ENCODE measurements at places on chromosomes 16 and 17.

- no peak for DNase-seq
These were observed 279.9 kb upstream of the DYNLRB2 start for GRCh38 chr16:80260906-80261311.

DNA sequence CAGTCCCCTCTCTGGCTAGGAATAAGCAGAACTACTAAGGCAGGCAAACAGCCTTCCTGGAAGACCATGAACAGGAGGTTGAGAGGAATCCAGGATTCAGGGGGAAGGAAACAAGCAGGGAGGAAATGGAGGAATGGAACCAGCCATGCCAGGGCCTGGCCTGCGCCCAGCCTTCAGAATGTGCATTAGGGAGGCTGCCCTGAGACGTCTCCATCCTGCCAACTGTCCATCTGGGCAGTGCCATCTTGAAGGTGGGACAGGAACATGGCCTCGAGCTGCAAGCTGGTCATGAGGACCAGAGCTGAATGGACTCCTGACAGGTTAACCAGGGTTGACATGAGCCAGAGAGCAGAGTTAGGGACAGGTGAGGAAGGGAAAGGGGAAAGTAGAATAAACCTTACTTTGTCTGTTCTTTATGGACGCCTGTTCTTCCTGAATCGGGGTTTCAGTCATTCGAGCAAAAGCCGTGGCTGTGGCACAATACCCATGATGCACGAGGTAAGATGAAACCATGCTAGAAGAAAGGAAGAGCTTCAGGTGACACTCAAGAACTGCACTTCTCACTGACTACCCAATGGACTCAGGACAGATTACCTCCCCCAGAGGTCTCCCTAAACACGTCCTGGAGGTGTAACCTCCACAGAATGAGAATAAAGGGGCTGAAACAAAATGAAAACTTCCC is 12.1 kb upstream of the GFOD2 start:
- DNase-seq, result no peak

DNA sequence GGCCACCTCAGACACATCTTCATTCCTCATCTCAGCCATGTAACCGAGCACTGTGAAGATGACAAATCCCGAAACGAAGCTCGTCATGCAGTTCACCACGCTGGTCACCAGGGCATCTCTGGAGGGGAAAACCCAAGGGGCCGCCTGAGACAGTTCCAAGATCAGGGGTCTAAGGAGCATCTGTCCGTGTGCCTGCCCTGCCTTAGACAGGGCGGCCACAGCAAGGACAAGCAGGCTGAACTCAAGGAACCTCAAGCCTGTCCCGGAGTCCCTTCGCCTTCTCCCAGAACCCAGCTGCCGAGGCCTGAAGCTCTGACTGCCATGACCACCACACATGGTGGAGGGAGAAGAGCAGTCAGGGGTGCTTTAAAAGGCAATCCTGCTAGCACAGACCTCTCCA is 22.7 kb downstream of the SLC6A4 start:
- DNase-seq, result peak; percentile 77

DNA sequence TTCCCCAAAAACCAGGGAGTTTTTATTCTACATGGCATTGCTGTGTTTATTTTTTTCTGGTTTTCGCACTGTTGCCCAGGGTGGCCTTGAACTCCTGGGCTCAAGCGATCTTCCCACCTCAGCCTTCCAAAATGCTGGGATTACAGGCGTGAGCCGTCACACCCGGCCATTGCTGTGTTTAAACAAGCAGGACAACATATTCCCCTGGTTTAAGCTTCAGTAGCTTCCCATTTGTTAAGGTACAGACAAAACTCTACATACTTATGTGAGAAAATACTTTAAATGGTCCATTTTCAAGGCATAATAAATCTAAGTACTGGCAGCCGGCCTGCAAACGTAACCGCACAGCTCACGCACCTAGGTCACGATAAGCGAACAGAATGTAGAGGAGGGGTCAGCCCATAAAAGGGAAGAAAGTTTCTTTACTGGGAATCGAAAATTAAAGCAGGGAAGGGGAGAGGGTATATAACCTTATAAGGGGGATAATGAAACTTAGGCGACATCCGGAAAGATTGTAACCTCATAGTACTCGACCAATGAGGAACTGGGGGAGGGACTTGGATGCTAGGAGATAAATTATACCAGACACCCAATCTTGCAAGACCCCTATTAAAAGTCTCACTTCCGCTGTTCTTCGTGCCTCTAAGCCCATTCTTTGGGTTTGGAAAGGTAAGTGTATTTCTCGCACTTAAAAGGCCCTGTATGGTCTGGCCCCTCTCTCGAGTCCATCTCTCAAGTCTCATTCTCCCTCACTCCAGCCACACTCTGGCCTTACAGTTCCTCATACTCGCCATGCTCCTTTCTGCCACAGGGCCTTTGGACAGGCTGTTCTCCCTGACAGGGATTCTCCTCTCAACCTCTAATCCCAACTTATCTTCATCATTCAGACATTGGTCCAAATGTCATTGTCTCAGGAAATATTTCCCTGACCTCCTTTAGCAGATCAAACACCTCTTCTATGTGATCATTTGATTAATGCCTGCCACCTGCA is 59.2 kb downstream of the TEX14 start:
- DNase-seq, result no peak

GRCh38 chr17:58587713-58588117 is 73.3 kb upstream of the MTMR4 start:
- peak; percentile 66 for DNase-seq

DNA sequence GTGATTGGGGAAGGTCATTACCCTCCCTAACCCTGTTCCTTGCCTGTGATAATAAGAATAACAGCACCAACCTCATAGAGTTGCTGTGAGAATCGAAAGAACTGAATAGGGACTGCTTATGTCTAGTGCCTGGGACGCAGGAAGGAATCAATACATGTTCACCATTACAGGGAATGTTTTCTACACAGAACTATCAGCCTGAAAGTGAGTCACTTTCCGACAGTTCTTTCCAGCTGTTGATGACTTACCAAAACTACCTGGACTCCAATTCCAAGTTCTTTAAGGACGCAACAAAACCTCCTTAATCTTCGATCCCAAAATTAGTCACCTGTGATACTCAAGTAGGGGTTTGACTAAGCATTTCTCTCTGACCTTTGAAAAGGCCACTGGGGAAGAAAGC is 29.4 kb downstream of the ZNF423 start:
- no peak for DNase-seq

GRCh38 chr16:75304521-75305363 is 53.3 kb upstream of the BCAR1 start:
- no peak for DNase-seq

DNA sequence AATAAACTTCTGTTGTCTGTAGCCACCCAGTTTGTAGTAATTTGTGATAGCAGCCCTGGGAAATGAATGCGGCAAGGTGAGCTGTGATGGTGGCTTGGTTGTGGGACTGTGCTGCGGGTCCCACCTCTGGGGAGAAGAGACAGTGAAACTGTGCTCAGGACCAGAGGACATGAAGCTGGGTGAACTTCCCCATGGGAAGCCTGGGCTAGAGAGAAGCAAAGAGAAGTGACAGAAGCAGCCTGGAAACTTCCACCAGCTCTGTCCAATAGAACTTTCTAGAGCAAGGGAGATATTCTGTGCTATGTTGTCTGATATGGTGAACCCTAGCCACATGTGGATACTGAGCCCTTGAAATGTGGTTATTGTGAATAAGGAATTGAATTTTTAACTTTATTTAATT is 51.5 kb upstream of the EMP2 start:
- DNase-seq, result no peak

DNA sequence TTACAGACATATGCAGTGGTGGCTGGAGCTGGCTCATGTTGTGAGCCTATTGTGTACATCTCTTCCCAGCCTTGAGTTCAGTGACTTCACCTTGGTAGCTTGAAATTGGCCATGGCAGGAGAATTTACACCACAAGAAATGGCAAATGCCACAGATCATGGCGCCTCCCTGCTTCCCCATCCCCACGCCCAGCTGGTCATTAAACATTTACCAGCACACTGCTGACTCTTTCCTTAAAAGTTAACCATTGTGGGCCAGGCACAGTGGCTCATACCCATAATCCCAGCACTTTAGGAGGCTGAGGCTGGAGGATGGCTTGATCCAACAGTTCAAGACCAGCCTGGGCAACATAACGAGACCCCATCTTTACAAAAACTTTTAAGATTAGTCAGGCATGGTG is 22.6 kb upstream of the ITGB4 start:
- no peak for DNase-seq

DNA sequence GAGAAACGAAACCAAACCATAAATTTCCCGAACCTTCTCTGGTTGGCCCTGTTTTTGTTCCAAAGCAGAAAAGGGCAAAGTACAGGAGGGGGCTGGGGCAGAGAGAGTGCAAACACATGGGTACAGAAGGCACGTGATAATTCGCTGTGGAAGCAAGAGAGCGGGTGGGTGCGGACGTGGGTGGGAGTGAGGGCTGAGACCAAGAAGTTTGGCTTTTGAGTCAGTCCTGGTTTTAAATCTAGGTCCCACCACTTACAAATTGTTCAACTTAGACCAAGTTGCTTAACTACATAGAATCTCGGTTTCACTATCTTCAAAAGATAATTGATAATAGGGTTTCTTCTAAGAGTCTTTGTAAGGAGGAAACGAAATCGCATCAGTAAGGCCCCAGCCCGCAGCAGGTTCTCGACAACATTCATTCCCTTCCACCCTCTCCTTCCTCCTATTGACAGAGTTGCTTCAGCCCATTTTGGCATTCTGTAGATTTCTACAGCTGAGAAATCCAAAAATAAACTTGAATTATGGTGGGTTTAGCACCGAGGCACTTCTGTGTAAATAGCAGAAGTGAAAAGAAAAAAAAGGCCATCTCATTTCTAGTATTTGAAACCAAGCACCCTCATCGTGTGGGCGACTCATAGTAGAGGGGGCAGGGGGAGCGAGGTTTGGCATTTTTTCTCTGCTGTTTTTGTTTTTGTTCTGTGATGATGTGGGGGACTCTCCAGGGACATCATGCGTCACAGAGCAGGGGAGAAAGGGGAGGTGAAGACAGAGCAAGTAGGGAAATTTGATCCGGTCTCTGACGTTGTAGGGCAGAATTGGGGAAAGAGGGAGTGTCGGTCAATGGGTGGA is 33.6 kb upstream of the CCR7 start:
- DNase-seq, result peak; percentile 59

- no peak for DNase-seq
These were observed 791.3 kb upstream of the SOX9 start for GRCh38 chr17:71329310-71330098.

- no peak for DNase-seq
These were observed 94.0 kb downstream of the VAT1L start for GRCh38 chr16:77882358-77882757.

Data from GM13977 (cell line).